ENCODE measurements at places on chromosomes 16 and 17.

DNA sequence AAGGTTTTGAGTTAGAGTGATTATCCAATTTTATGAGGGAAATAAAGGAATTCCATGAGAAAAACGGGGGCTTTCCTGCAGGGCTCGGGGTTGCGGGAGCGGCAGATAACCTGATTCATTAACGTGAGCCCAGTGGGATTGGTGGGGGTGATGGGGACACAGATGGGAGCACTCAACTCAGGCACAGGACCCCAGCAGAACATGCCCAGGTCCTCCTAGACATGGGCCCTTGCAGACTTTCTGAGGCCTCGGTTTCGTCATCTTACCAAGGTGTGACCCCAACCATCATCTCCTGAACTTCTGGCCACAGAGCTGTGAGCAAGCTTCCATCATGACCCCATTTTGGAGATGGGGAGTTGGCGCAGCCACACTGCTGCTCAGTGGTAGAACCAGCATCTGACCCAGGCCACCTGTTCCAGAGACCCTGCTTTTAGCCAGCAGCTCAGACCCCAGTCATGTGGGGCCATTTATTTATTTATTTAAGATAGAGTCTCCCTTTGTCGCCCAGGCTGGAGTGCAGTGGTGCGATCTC lies 22.3 kb downstream of the CARHSP1 start:
- no peak overlapping the region for H3K27ac ChIP-seq
- peaks cover 42% of the 10 kb centered on the region for H3K36me3 ChIP-seq
- peaks cover 57% of the 10 kb centered on the region for H3K4me1 ChIP-seq
- no peaks in the 10 kb centered on the region for H3K27me3 ChIP-seq
- H3K4me3 ChIP-seq = no peak overlapping the region
- DNase-seq = no peak

- H3K27me3 ChIP-seq = no peaks in the 10 kb centered on the region
- H3K4me1 ChIP-seq = peaks cover 18% of the 10 kb centered on the region
- peaks cover 38% of the 10 kb centered on the region for H3K36me3 ChIP-seq
These were observed 19.0 kb downstream of the EEF2K start for GRCh38 chr16:22225060-22225459.

DNA sequence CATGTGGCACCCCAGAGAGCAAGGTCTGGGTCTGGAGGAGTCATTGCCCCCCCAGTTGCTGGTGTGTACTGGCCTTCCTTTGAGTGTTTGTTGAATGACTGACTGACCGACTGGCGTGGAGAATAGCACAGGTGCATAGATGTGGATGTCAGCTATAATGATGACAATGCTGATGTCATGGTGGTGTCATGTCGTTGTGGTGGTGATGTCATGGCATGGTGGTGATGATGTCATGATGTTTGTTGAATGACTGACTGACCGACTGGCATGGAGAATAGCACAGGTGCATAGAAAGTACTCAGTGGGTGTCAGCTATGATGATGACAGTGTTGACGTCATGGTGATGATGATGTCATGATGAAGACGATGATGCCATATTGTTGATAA lies 22.1 kb downstream of the TMEM114 start:
- no peaks in the 10 kb centered on the region for H3K36me3 ChIP-seq
- no peak overlapping the region for H3K27ac ChIP-seq
- H3K4me3 ChIP-seq = no peak overlapping the region
- H3K4me1 ChIP-seq = peaks cover 19% of the 10 kb centered on the region
- no peak for DNase-seq

DNA sequence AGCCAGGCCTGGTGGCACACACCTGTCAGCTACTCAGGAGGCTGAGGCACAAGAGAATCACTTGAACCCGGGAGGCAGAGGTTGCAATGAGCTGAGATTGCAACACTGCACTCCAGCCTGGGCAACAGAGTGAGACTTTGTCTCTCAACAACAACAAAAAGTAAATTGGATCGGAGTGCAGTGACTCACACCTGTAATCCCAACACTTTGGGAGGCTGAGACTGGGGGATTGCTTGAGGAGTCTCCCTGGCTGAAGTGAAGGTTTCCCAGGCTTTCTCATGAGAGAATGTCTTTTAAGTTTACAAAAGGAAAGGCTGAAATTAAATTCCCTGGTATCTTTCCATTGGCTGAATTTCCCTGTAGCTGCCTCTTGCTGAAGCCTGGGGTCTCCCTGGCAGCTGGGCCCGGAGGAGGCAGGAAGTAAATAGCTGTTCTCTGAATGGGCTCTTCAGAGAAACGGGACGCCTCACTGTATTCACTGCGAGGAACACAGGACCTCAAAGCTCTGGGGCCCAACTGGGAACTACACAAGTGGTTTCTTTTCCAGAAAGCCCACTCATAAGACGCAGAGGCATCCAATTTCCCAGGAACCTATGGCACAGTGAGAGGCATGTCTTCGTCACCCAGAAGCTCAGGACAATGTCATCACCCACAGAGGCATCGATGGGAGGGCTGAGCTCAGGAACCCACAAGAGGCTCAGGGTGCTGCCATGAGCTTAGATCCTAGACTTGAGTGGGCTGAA lies 77.4 kb upstream of the SMURF2 start:
- no peak overlapping the region for H3K4me3 ChIP-seq
- no peaks in the 10 kb centered on the region for H3K36me3 ChIP-seq
- no peak for DNase-seq
- no peaks in the 10 kb centered on the region for H3K27me3 ChIP-seq
- H3K4me1 ChIP-seq = peaks cover 36% of the 10 kb centered on the region

DNA sequence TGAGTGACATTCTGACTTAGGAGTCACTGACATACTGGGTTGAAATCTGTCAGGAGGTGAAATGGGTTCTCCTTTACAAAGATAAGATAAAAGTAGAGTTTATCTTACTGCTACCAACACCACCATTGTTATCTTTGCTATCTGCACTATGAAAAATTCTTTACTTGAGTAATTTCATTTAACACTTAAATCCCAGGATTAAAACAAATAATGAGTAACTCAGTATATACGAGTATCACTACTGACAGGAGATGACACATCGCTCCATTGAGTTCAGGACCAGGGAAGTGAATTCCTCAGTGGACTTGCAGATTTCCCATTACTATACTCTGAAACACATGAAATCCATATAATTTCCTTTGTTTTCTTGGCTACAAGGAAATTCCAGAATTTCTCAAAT lies 242.1 kb upstream of the NLRP1 start:
- no peak overlapping the region for H3K4me3 ChIP-seq
- peaks cover 87% of the 10 kb centered on the region for H3K27me3 ChIP-seq
- H3K27ac ChIP-seq = no peak overlapping the region

GRCh38 chr17:31678431-31678830 lies 180.6 kb downstream of the COPRS start:
- H3K4me1 ChIP-seq = peaks cover 14% of the 10 kb centered on the region
- H3K36me3 ChIP-seq = no peaks in the 10 kb centered on the region
- no peak overlapping the region for H3K27ac ChIP-seq
- DNase-seq = no peak
- H3K4me3 ChIP-seq = no peak overlapping the region
- no peaks in the 10 kb centered on the region for H3K27me3 ChIP-seq

- peaks cover 3% of the 10 kb centered on the region for H3K27me3 ChIP-seq
- no peaks in the 10 kb centered on the region for H3K36me3 ChIP-seq
- H3K27ac ChIP-seq = no peak overlapping the region
- no peak overlapping the region for H3K4me3 ChIP-seq
These were observed 40.7 kb upstream of the SLC38A10 start for GRCh38 chr17:81335773-81336157.

- H3K27ac ChIP-seq = no peak overlapping the region
- no peak for DNase-seq
- no peaks in the 10 kb centered on the region for H3K4me1 ChIP-seq
- H3K4me3 ChIP-seq = no peak overlapping the region
- peaks cover 5% of the 10 kb centered on the region for H3K36me3 ChIP-seq
These were observed 18.7 kb upstream of the SUPT4H1 start for GRCh38 chr17:58370716-58371115.

DNA sequence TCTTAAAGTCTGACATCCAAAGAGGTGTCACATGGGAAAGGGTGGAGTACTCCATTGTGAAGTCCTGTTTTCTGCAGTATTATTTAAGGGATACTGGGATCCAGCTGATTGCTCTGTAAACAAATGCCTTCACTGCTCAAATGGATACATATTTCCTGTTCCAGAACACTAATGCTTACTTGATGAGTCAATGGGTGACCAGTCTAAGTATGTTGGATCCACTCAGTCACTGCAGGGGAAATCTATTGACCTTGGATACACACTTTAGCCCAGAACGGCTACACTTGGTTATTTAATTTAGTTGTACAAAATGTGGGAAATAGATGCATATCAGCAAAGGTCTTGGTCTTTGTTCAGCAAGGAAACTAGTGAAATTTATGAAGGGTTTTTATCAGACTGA lies 261.4 kb downstream of the MAP2K4 start:
- no peak overlapping the region for H3K27ac ChIP-seq
- H3K27me3 ChIP-seq = no peaks in the 10 kb centered on the region
- H3K36me3 ChIP-seq = no peaks in the 10 kb centered on the region
- H3K4me3 ChIP-seq = no peak overlapping the region
- DNase-seq = no peak
- H3K4me1 ChIP-seq = no peaks in the 10 kb centered on the region
